Upper lobe of right lung (tissue), 1 donor: ENCODE measurements at places on chromosomes 2 and 18.
A peak's percentile ranks its signal among the peaks of the same experiment; 100 is the strongest.

GRCh38 chr18:35236571-35237363 is 4.1 kb upstream of the ZNF397 start:
- no peaks in the 10 kb centered on the region for H3K36me3 ChIP-seq
- no peaks in the 10 kb centered on the region for H3K27me3 ChIP-seq
- no peak for DNase-seq
- H3K4me1 ChIP-seq: peaks cover 2% of the 10 kb centered on the region
- no peak overlapping the region for H3K4me3 ChIP-seq
- H3K27ac ChIP-seq: no peak overlapping the region

- H3K4me3 ChIP-seq: no peak overlapping the region
- no peaks in the 10 kb centered on the region for H3K36me3 ChIP-seq
- DNase-seq: no peak
- peaks cover 4% of the 10 kb centered on the region for H3K4me1 ChIP-seq
- no peaks in the 10 kb centered on the region for H3K27me3 ChIP-seq
- H3K27ac ChIP-seq: no peak overlapping the region
Observed at GRCh38 chr2:8394131-8394530, 287.7 kb upstream of the ID2 start.

- H3K27ac ChIP-seq: peak overlapping the region; percentile 58
- H3K4me3 ChIP-seq: no peak overlapping the region
- H3K27me3 ChIP-seq: no peaks in the 10 kb centered on the region
- peaks cover 6% of the 10 kb centered on the region for H3K4me1 ChIP-seq
- no peaks in the 10 kb centered on the region for H3K36me3 ChIP-seq
Observed at GRCh38 chr18:48613589-48614404, 75.0 kb downstream of the CTIF start.

DNA sequence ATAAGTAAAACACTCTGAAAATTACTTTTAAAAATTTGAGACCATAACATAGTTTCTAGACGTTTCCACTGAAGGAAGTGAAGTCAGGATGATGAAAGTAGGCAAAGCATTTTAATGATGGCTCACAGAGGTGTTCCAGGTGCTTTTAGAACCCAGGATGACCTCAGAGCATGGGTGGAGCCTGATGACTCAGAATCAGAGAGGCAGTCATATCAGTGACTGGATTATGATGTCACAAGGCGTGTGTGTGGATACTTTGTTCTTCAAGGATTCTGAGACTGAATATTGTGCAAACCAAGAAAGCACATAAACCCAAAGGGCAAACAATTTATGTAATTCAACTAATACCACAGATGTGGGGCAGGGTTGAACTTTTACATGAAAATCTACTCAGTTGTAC is 208.0 kb upstream of the FBXO11 start:
- no peak overlapping the region for H3K4me3 ChIP-seq
- no peak for DNase-seq
- H3K27ac ChIP-seq: no peak overlapping the region
- peaks cover 18% of the 10 kb centered on the region for H3K4me1 ChIP-seq
- H3K36me3 ChIP-seq: no peaks in the 10 kb centered on the region

DNA sequence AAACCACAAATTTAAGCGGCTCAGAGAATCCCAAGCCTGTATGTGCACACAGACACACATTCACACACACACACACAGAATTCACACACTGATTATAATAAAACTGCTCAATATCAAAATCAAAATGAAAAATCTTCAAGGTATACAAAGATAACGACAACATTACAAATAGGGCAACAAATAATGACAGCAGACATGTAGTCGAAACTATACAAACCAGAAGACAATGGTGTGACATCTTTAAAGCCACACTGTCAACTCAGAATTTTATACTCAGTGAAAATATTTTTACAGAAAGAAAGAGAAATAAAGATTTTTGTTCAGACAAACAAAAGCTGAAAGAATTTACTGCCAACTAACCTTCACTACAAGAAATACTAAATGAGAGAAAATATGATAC is 333.4 kb downstream of the INSIG2 start:
- H3K27me3 ChIP-seq: no peaks in the 10 kb centered on the region
- no peak overlapping the region for H3K4me3 ChIP-seq
- no peaks in the 10 kb centered on the region for H3K4me1 ChIP-seq
- no peaks in the 10 kb centered on the region for H3K36me3 ChIP-seq

DNA sequence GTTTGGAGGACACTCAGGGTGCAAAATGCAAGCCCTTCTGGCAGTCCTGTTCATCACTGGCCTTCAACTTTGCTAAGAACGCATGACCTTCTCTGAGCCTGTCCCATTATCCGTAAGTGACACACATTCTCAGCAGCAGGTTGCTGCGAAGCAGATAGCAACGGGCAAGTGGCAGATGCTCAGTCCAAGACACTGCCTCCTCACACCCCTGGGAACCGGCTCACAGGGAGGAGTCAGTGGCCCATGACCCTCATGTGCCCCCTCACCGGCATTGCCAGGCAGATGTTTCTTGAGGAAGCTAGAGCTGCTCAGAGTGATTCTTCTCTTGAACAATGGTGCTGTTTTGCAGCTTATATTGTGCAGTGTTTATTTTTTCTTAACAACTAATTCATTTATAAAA is 737.2 kb upstream of the HS6ST1 start:
- no peak overlapping the region for H3K27ac ChIP-seq
- H3K4me1 ChIP-seq: no peaks in the 10 kb centered on the region
- no peaks in the 10 kb centered on the region for H3K36me3 ChIP-seq
- no peak overlapping the region for H3K4me3 ChIP-seq

DNA sequence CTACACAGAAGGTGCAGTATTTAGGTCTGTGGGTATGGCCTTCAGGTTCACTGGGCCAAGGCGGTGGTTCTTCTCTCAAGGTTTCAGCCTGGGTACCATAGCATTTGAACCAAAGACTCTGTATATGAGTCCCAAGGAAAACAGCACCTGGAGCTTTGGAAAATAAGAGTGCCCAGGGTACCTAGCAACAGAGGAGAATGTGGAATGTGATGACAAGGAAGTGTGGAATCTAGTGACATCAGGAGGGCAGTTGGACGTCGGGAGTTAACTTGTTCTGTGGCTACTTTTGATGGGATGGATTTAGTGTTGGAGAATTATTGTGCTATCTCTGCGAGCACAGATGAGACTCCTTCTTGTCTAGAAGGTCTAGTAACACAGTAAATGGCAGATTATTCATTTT is 201.2 kb downstream of the NOL4 start:
- H3K36me3 ChIP-seq: no peaks in the 10 kb centered on the region
- no peak overlapping the region for H3K27ac ChIP-seq
- no peak overlapping the region for H3K4me3 ChIP-seq
- no peaks in the 10 kb centered on the region for H3K27me3 ChIP-seq
- DNase-seq: no peak

DNA sequence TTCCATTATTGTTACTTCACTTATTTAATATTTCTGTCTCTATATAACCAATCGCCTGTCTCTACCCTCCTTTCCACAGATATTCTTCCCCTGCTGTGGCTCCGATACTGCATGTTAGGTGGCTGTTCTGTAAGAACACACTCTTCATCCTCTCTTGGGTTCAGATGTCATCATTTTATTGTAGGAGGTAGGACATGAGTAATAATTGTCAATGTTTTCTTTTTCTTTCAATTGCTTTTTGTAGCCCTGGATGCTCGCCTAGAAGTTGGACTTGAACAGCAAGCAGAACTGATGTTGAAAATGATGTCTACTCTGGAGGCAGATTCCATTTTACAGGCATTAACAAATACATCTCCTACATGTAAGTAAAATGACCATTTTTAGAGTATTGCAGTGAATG is 128.6 kb downstream of the BIRC6 start:
- no peaks in the 10 kb centered on the region for H3K4me1 ChIP-seq
- no peak overlapping the region for H3K4me3 ChIP-seq
- H3K27ac ChIP-seq: no peak overlapping the region
- H3K27me3 ChIP-seq: no peaks in the 10 kb centered on the region

- no peak overlapping the region for H3K27ac ChIP-seq
- H3K27me3 ChIP-seq: no peaks in the 10 kb centered on the region
- H3K36me3 ChIP-seq: no peaks in the 10 kb centered on the region
- H3K4me1 ChIP-seq: peaks cover 14% of the 10 kb centered on the region
- no peak for DNase-seq
- no peak overlapping the region for H3K4me3 ChIP-seq
Observed at GRCh38 chr2:197801033-197801432, 3.4 kb upstream of the PLCL1 start.

GRCh38 chr2:188598551-188598950 is 306.9 kb downstream of the GULP1 start:
- no peak for DNase-seq
- H3K4me1 ChIP-seq: peaks cover 4% of the 10 kb centered on the region
- no peaks in the 10 kb centered on the region for H3K27me3 ChIP-seq
- H3K27ac ChIP-seq: no peak overlapping the region

DNA sequence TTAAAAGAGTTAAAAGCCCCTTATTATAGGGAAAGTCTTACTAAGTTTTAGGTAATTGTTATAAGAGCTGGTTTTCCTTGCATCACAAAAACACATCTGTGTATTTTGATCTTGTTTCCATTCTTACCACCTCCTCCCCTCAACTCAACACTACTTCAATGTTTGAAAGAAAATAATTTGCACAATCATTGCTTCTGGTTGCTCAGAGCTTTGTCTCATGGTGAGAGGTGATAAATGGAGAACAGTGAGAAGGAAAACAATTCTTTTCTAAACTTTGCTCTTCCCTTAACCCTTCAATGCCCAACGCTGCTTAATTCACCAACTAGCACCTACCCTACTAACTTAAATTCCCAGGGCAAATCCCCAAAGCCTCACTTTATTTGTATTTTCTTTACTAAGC is 268.1 kb upstream of the LINC00305 start:
- H3K27ac ChIP-seq: no peak overlapping the region
- H3K4me1 ChIP-seq: no peaks in the 10 kb centered on the region
- no peak overlapping the region for H3K4me3 ChIP-seq
- no peaks in the 10 kb centered on the region for H3K27me3 ChIP-seq

- H3K4me3 ChIP-seq: no peak overlapping the region
- H3K27me3 ChIP-seq: no peaks in the 10 kb centered on the region
- no peaks in the 10 kb centered on the region for H3K36me3 ChIP-seq
- H3K27ac ChIP-seq: no peak overlapping the region
- DNase-seq: no peak
Observed at GRCh38 chr2:47558768-47559684, 156.1 kb downstream of the MSH2 start.

DNA sequence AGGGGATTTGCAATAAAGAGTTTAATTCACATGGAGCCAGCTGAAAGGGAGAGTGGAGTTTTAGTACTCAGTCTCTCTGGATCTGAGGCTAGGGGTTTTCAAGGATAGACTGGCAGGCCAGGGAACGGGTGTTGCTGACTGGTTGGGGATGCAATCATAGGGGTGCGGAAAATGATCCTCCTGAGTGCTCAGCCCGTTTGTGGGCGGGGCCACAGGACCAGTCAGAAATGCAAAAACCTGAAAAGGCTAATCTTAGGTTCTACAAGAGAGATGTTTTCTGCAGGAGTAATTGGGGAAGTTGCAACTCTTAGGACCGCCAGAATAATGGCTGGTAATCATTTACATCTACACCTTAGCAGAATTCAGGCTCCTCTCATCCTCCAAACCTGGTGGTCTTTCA is 2.5 kb downstream of the NFU1 start:
- H3K36me3 ChIP-seq: peaks cover 20% of the 10 kb centered on the region
- H3K4me1 ChIP-seq: peaks cover 13% of the 10 kb centered on the region
- H3K27ac ChIP-seq: no peak overlapping the region
- H3K4me3 ChIP-seq: no peak overlapping the region
- DNase-seq: no peak

DNA sequence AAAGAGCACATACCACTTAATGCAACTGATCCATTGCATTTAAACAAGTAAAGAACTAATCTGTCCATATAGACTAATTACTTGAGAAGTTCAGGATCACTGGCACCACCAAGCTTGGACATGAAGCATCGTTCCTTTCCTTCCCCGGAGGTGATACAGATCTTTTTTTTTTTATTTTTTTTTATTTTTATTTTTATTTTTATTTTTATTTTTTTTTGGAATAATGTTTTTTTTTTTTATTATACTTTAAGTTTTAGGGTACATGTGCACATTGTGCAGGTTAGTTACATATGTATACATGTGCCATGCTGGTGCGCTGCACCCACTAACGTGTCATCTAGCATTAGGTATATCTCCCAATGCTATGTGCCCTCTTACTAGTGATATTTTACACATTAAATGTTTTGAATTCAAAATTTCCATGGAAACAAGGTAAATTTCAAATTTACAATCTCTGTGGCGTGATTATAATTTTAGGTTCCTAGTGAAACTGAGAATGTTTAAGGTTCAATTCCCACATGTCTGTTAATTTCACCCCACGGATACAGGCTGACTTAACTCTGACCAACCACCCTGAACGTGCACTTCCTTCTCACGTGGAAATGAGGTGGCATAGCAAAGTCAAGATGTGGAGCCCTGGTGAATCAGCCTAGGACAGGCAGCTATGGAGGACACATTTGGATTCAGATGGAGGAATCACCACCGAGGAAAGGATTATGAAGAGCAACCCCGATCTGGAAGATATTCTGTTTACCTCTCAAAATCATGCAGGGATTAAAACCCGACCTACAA is 101.6 kb upstream of the THOC1 start:
- H3K27ac ChIP-seq: no peak overlapping the region
- H3K4me3 ChIP-seq: no peak overlapping the region
- no peak for DNase-seq

DNA sequence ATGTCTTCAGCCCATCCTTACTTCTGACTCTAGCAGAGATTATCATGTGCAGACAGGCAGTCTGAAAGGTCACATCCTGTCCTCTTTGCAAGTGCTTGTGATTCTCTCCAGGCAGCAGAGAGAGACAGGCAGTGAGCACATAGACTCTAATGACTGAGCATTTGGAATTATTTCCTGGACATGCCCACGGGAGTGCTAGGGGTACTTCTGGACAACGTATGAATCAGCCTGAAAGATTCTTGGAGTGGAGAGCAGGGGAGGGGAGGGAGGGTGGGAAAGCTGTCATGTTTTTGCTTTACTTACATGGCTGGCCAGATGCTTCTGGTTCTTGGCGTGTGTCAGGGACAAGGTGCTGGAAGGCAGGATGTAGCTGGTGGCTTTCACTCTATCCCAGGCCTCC is 150.6 kb downstream of the RIF1 start:
- no peaks in the 10 kb centered on the region for H3K27me3 ChIP-seq
- H3K27ac ChIP-seq: no peak overlapping the region
- H3K36me3 ChIP-seq: no peaks in the 10 kb centered on the region
- no peak overlapping the region for H3K4me3 ChIP-seq
- no peaks in the 10 kb centered on the region for H3K4me1 ChIP-seq

DNA sequence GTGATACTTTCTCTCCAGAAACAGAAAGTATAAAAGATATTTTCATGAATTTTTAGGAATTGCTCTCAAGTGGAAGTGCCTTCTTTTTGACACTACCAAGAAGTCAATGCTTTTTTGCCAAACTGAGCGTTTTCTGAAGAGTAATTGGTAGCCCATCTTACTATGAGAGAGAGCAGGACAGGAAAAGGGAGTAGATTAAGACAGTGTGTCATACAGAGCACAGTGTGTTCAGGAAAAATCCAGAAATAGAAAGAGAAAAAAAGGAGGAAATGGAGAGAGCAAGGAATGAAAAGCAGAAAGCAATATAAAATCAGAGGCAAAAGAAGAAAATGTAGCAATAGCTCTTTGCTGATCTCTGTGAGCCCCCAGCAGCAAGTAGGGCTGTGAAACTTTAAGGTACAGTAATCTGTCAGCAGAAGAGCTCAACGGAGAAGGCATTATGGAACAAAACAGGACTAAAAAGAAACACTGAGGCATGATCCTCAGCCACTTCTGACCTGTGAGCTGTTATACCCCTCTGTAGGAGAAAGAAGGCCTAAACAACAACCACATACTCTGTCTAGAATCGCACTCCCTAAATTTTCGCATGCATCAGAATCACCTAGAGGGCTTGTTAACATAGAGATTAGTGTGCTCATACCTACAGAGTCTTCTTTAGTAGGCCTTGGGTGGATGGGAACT is 15.0 kb upstream of the PGAP1 start:
- no peak overlapping the region for H3K4me3 ChIP-seq
- H3K4me1 ChIP-seq: no peaks in the 10 kb centered on the region
- no peaks in the 10 kb centered on the region for H3K27me3 ChIP-seq
- no peak for DNase-seq
